CD4-positive, alpha-beta T cell treated with Interleukin-1 beta for 1 hour (primary cell): ENCODE measurements at places on chromosomes 7 and 10.
A peak's percentile ranks its signal among the peaks of the same experiment; 100 is the strongest.

DNA sequence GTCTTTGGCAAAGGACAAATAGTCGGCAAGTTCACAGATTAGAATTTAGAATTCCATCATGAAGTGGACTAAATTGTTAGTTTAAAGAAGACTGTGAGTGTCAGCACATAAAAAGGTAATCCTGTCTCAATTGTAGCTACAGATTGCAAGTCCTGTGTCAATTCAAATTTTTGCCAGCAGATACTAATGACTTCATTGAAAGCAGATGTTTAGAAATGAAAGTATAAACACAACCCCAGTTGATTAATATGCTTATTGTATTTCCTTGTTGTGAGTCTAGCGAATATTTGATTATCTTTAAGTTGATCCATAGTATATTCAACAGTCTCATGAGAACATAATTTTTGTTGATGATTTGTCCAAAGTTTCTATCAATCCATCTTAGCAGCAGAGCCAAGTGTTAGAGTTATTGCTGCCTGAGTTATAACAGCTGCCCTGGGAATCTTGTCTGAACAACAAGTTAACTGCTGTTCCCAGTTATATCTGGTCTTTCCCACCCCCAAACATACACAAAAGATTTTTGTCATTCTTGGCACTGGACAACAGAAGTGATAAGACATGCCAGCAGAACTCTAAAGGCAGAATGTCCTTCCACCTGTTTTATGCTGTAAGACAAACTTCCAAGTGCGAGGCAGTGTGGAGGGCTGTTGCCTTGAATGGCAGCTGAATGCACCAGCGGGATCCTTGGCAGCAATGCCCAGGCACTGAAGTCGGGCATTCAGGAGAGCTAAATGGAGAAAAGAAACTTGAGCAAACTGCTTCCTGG, 21.3 kb upstream of the HERPUD2 start:
- no peak for DNase-seq

DNA sequence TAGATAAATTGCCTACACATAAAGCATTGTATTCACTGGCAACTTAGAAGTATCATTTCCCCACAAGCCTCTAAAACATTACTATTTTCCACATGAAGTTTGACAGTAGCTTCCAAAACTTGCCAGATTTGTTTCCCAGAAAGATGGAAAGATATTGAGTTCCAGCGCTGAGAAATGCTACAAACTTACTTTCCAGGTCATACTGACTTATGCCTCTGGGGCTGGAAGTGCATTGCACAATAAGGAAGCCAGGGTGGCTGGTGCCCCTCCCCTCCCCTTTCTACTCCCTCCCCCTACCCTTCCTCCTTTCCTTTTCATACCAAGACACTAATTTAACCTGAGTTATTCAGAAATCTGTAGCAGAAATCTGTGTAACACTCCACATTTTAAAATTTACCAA, 212.6 kb downstream of the WDR37 start:
- DNase-seq: no peak

- no peak for DNase-seq
Measured at GRCh38 chr7:139339025-139339424, 2.1 kb upstream of the FMC1 start.

DNA sequence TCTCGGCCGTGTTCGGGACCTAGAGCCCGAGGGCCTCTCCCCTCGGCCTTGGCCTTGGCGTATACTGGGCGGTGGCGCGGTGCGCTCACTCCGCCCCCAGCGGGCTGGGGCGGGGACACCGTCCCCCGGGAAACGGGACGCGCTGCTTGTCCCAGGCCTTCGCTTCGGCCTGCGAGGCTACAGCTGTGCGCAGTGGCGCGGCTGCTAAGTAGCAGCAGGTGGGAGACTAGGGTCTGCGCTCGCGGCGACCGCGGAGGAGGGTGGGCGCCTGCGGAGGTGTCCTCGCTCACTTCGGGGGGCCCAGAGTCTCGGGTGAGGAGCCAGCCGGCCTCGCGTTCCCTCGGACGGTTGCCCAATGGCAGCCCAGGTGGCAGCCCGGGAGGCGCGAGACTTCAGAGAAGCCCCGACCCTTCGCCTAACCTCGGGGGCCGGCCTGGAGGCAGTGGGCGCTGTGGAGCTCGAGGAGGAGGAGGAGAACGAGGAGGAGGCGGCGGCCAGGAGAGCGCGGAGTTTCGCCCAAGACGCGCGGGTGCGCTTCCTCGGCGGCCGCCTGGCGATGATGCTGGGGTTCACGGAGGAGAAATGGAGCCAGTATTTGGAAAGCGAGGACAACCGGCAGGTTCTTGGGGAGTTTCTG, at the start of gene DNAH11:
TSS of gene DNAH11 (plus strand) at position 149 of the 637 bp plus-strand sequence. CDS start at position 356, 207 bp downstream.
- DNase-seq: no peak

- no peak for DNase-seq
Measured at GRCh38 chr7:69638674-69639073, 40.4 kb downstream of the AUTS2 start.

- no peak for DNase-seq
Measured at GRCh38 chr10:58644311-58644710, 131.6 kb downstream of the BICC1 start.

DNA sequence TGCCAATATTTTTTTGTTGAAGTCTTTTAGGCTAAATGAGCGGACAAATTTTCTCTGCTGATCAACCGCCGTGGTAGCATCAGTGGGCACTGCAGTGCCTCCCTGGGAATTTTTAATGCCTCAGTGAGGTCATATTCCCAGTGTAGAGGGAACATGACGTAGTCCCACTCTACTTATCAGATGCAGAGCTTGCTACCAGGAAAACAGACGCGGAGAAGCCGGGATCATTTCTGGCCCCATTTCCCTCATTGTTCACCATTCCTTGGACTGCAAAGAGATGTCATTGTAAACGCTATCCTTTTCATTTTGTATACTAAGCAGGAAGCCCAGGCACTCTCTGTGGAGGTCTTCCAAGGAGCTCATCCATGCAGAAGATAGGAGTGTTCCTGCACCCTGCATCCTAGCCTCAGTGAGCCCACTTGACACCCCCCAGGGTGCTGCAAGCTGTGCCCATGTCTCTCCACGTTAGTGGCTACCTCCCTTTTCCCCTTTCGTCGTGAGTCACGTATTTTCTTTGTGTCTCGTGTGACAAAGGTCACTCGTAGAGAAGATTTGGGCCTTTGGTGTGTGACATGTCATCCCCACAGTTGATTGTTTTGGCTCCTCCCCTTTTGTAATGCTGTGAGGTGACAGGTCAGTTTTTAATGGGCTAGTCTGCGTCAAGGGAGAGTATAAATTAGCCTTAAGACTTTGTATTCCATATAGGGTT, 145.5 kb downstream of the TCF7L2 start:
- DNase-seq: no peak

DNA sequence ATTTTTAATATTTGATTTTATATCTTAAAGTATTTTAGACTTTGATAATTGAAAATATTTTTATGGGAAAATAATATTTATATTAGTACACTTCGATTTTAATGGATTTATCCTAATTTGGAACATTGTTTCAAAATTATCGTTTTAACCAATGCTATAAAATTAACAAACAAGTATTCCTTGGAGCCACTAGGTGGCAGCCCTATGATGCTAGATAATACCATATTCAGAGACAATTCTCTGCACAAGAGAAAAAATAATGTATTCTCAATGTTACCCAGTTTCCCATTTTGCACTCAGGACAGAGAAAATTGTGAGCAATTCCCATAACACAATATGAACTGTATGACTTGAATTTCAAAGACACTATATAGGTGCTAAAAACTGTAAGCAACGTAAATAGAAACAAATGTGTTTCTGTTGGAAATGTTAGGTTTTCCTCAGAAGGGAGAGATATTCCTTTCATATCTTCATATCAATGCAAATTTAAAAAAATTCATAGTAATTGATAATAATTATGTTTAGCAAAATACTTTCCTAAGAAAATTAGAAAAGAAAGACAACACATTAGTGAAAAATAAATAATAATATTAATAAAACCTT, 237.8 kb downstream of the SEMA3E start:
- DNase-seq: no peak

- no peak for DNase-seq
Measured at GRCh38 chr7:141698247-141699015, 3.5 kb downstream of the DENND11 start.

DNA sequence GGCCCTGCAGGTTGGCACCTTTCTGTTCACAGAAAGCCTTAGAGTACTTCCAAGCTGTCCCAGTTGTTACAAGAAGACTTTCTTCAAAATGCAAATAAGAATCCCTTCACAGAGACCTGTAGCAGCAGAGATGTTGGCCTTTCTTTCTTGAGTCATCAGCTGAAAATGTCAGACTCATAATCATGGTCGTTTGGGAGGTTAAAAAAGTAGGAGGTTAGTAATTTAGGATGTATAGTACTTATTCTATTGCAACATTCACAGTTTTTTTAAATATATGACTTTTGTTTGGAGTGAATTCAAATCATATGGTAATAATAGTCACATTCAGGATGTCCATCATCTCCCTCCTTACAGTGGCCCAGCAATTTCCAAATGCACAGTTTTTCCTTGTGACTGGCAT, 223.9 kb upstream of the GLI3 start:
- no peak for DNase-seq

- DNase-seq: no peak
Measured at GRCh38 chr10:59585046-59585700, 124.5 kb downstream of the SLC16A9 start.

DNA sequence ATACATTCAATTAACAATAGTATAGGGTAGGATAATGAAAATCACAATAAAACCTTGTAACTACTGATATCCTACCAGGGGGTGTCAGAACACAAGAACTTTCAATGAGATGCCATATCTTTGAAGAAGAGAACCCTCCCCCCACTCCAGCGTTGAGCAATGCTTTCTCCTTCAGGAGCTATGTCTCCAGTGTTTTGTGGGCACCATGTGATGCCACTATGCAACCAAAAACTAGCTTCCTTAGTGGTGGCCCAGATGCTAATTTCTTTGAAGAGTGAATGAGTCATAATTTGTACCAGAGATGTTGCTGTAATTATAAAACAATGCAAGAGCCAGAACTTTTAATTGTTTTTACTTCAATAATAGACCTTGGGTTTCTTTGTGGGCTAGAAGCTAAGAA, 76.0 kb upstream of the ADO start:
- DNase-seq: peak; percentile 41

DNA sequence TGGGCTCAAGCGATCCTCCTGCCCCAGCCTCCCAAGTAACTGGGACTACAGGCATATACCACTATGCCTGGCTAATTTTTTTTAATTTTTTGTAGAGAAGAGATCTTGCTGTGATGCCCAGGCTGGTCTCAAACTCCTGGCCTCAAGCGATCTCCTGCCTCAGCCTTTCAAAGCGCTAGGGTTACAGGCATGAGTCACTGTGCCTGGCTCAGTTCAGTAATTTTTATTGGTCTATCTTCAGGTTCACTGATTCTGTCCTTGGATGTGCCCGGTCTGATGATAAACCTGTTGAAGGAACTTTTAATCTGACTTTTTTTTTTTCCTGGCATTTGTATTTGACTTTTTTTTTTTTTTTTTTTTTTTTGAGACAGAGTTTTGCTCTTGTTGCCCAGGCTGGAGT, 40.1 kb upstream of the STRIP2 start:
- no peak for DNase-seq

GRCh38 chr10:1289591-1289990, 233.4 kb downstream of the WDR37 start:
- DNase-seq: no peak

DNA sequence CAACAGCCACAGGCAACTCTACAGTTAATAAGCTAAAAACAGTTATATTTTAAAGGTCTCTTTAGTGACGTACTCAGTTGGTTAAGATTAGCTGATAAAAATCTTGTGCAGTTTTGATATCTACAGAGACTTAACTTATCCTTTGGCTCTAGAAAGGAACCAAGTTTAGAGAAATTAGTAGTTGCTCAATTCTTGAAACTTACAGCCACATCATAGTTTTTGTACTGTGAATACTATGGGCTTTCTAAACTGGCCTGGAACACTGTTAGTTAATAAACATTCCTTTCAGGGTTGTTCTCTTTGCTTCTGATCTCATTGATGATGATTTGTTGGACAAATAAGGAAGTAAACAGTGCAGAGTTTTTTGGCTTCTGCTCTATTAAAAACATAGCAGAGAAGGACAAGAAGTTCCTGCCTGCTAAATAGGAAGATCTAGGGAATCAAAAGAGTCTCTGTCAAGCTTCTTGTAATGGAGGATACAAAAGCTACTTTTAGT, 73.1 kb downstream of the MKLN1 start:
- no peak for DNase-seq

GRCh38 chr10:119652361-119652730, 1.2 kb downstream of the BAG3 start:
- DNase-seq: peak; percentile 59
